ENCODE measurements at places on chromosomes 11 and 22. TPM values are rescaled to one million over a fixed set of nuclear protein-coding genes. Genes with fewer than 3 reads are reported as not detected.

- DNase-seq: no peak
Observed at GRCh38 chr11:31582697-31583096, 73.1 kb downstream of the ELP4 start.

DNA sequence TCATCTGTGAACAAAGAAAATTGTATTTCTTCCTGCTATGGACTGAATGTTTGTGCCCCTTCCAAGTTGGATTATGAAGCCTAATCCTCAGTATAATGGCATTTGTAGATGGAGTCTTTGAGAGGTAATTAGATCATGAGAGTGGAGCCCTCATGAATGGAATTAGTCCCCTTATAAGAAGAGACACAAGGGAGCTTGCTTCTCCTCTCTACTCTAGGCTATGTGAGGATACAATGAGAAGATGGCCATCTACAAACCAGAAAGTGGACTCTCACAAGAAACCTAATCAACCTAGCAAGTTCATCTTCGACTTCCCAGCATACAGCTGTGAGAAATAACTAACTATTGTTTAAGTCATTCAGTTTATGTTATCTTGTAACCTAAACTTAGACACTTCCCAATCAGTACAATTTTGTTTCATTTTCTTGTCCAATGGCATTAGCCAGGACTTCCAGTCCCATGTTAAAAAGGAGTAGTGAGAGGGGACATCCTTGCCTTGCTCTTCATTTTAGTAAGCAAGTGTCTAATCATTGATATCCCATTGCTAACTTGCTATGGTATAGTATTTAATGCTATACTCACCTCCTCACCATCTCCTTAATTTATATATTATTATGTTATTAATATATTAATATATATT, 45.7 kb downstream of the PDGFD start:
- DNase-seq: no peak

- no peak for DNase-seq
Observed at GRCh38 chr11:16902182-16902581, 112.0 kb downstream of the PLEKHA7 start.

GRCh38 chr11:20259506-20259905, 99.2 kb upstream of the DBX1 start:
- no peak for DNase-seq

The C11orf86 gene
- total RNA-seq: not detected

The OPCML gene
- 2.3 TPM for total RNA-seq

The OR51B2 gene
- total RNA-seq: 1.7 TPM
